ENCODE measurements at places on chromosomes 16 and 17. TPM values are rescaled to one million over a fixed set of nuclear protein-coding genes. Genes with fewer than 3 reads are reported as not detected.

The CRK gene
- total RNA-seq: 79.2 TPM

The GLTPD2 gene
- not detected for total RNA-seq

The NPIPA1 gene
- 42.8 TPM for total RNA-seq

The TBX2 gene
- total RNA-seq: not detected

The PLCG2 gene
- 1.8 TPM for total RNA-seq

All from foreskin keratinocyte (primary cell).